ENCODE measurements at places on chromosomes 7 and 10.

- DNase-seq = no peak
These were observed 11.5 kb upstream of the SP8 start for GRCh38 chr7:20798081-20798693.

DNA sequence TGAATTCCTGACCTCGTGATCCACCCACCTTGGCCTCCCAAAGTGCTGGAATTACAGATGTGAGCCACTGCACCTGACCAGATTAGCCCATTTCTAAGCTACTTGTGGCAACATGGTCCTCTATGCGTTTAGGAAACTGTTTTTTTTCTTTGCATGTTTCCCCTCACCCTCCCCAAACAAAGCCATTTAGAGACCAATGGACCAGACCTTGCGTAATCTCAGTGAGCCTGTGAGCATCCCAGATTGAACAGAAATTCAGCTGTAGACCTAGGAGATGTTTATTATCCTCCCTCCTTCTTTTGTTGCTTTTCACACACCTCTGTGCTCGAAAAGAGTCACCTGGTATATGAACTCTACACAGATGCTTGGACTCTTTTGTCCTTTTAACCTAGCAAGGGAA, 28.5 kb upstream of the CAMK1D start:
- no peak for DNase-seq

DNA sequence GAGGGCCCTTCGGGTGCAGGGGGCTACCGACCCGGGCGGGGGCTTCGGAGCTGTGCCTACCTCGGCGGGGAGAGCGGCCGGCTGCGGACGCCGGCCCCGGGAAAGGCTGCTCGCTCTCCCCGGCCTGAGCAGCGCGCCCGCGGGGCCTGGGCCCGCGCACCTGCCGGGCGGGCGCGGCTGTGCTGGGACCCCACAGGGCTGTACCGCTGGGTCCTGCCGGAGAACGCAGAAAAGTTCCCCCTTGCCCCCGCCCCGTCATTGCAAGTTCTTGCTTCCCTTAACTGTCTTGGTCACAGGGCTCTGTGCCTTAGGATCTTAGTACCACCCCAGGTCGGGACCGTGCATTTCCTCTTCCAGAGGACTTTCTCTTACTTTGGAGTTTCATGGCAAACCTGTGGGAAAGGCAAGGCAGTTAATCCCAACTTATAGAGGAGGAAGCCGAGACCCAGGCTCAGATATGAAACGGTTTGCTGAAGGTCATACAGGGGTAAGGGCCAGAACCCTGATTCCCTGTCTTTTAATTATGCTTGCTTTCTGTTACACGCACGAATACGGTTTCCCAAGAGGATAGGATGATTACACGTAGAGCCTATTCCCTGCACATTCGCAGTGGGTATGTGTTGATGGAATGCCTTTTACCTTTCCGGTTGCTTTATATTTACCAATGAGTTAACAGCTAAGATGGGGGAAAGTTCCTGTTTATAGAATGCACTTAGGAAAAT, 652 bp downstream of the PCGF5 start:
- DNase-seq = no peak

- no peak for DNase-seq
These were observed 41.3 kb downstream of the IL2RA start for GRCh38 chr10:6020826-6021225.

DNA sequence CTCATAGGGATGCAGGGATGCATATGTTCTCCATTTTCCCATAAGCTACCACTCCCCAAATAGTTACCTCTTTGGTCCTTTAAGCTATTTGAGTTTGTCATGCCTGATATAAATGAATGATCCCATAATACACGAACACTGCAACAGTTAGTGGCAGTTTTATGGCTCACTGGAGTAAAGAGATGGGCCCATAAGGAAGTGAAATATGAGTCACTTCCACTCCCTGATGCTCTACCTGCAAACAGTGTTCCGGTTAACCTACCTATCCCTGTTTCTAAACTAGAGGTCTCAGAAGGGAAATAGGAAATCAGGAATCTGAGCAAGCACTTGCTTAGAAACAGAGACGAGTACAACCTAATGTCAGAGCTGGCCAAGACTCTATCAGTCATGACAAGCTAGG, 71.7 kb downstream of the CALD1 start:
- no peak for DNase-seq

DNA sequence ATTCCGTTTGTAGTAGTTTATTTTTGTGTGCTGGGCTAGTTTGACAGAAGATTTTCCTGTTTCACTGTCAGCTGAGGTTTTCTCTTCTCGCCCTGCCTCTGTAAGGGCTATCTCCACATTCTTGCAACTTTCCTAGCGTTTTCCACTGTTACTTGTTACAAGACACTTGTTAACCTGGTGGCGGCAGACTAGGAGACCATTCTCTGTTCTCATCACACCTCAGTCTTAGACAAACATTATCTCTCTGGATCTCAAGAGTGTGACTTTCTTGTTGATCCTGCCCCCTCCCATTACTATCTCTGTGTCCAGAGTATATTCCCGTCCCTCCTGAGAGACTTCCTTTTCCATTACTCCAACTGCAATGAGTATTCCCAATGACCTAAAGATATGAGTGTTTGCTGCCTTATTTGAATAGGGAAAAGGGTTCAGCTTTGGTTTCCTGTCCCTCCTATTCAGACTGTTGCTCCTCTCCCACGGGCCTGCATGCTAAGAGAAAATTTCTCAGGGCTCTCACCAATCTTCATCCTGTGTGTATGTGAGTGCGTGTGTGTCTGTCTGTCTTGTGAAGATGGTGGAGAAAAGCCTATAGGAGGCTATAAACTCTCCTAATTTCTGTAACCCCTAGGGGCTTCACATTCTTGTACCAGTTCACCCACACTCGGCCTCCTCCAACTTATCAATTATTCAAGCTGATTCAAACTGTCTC, 722.4 kb upstream of the POT1 start:
- no peak for DNase-seq

DNA sequence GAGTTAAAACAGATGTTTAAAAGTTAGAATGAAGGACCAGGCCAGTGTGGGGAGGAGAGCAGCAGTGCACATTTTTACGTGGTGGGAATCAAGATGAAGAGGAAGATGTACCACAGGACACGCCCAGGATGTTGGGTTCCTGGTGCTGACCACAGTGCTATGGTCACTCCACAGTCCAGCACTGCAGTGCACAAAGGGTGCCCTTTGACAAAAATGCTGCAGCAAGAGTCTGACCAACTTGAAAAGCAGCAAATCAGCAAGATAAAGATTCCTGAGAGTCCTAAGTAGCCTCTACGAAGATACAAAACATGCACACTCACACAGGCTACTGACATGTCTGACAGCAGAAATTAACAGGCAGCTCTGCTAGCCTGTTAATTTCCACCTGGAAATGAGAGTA, 107.1 kb downstream of the PIP4K2A start:
- no peak for DNase-seq

- no peak for DNase-seq
These were observed 1.6 kb downstream of the PDGFA start for GRCh38 chr7:517774-518629.

- DNase-seq = no peak
These were observed 3.2 kb downstream of the POLR1F start for GRCh38 chr7:19705663-19706062.

- DNase-seq = no peak
These were observed 340.2 kb upstream of the CELF2 start for GRCh38 chr10:10677479-10677878.

GRCh38 chr7:112556633-112557032, 75.8 kb downstream of the LSMEM1 start:
- no peak for DNase-seq

DNA sequence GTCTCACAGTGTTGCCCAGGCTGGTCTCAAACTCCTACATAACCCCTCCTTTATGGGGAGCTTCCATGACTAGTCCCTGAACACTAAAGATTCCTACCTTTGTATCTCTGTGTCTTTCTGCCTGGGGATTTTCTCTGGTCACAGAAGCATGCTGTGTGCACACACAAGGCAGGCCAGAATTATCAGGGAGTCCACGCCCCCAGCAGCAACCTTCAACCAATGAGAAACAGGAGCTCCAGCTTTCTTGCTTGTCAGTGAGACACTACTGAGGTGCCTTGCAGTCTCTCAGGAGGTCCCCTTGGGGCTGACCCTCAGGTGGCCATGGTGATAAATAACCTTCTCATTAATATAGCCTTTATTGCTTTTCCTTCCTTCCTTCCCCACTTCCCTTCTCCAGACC, 45.1 kb upstream of the AUTS2 start:
- DNase-seq = no peak

GRCh38 chr10:47020471-47020870, 109.2 kb downstream of the PTPN20 start:
- no peak for DNase-seq

DNA sequence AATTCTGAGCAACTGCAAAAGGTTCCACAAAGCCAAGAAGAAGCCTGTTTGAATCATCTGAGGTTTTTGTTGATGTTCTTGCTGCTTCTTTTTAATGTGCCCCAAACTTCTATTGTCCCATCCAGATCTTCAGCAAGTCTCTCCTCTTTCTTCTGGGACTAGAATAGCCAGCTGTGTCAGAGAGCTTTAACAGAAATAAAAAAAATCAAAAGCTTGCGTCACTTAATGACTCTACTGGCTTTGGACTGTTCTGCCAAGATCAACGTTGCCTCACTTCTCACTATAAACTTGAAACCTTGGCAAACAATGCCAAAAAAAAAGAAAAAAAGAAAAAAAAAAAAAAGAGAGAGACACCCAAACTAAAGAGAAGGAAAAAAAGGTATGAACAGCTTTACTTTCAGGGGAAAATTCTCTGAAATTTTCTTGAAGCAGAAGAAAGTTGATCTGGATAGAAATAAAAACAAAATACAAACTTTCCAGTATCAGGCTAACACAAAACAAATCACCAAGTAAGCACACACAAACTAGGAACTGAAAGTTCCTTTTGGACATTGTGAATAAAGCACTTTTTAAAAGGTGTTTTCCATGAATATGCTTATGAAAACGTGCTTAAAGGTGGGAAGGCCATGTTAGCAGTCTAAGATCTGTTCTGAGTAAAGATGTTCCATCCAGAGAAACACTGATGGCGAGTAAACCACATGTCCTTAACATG, 14.8 kb downstream of the USP54 start:
- no peak for DNase-seq

DNA sequence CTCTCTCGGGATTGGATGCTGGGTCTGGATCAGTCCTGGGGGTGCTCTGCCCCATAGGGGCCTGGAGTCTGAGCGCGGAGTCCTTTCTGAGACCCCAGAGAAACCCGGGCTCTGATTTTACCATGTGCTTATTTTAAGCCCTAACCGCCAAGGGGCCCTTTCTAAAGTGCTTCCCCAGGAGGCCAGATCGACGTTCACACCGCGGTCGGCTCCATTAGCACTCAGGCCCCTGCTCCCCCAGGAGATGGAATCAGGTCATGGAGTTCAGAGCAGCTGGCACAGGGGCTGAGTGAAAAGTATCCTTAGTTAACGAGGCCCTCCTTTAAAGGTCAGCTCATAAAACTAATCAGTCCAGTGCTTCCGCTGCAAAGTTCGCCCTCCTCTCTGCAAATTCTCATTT, 159.4 kb upstream of the COBL start:
- DNase-seq = no peak

GRCh38 chr7:112905950-112906349, 115.8 kb upstream of the TMEM168 start:
- DNase-seq = no peak

DNA sequence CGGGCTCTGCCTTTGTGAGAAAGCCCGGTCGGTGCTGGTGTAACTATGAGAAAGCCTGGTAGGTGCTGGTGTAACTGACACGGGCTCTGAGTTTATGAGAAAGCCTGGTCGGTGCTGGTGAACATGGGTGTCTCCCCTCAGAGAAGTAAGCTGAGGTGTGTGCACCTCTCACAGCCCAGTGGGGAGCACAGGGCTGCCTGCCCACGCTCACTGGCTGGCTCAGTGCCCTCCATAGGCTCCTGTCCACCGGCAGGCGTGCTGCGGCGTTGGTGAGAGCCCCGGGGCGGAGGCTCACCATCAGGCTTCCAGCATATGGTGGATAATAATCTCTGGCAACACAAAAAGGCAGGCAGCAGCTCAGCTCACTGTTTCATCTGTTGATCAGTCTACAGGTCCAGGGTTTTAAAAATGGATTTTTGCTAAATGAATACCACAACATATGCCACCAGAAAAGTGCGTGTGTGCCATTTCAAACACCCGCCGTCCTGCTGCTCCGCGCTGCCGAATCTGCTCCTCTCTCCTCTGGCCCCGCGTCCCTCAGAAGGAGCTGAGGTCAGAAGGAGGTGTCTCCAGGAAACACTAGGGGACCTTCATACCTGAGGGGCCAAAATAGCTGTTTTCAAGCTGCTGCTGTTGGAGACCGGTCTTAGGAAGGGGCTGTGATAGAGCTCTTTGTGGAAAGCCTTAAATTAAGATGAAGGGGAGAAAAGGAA, 365.7 kb downstream of the DNAJB6 start:
- no peak for DNase-seq

DNA sequence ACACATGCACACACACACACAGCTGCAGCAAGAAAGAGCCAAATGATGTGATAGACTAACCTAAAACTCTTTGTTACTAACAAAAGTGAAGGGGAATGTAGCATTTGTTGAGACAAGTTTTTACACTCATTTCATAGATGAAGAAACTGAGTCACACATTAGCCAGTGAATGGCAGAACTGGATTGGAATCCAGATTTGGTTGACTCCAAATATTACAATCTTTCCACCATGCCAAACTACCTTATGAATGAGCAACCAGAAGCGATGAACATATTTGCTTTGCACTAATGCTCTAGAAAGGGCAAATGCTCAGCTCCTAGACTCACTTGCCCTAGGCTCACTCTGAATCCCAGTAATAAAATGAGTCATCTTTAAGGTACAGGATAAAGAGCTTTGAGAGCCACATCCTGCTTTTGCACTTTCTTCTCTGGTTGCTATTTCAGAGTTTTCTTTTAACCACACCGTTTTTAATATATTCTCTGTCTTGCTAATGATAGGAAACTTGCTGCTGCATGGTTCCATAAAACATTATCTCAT, 111.9 kb downstream of the GPAM start:
- no peak for DNase-seq

DNA sequence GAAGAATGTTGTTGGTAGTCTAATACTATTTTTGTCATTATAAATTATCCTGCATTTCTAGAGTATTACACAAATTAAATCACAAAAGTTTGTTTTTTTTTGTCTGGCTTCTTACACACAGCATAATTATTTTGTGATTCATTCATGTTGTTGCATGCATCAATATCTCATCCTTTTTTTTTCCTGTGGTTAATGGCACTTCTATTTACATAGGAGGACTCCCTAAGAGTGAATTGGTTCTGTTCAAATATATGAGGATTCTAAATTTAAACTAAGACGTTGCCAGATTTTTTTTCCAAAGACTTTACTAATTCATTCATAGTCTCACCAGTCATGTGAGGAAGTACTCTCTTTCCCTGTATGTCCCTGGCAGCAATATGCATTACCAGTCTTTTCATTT, 303.3 kb downstream of the GPR37 start:
- no peak for DNase-seq

All from stimulated activated CD4-positive, alpha-beta T cell treated with anti-CD3 and anti-CD28 coated beads, Interleukin-1b, Interleukin-23, amount 100 ng/mL, for 4 hours (primary cell).